ENCODE measurements at places on chromosomes 6 and 20.
A peak's percentile ranks its signal among the peaks of the same experiment; 100 is the strongest.

GRCh38 chr20:60281295-60281694 lies 323.1 kb downstream of the CDH26 start:
- DNase-seq, result no peak

DNA sequence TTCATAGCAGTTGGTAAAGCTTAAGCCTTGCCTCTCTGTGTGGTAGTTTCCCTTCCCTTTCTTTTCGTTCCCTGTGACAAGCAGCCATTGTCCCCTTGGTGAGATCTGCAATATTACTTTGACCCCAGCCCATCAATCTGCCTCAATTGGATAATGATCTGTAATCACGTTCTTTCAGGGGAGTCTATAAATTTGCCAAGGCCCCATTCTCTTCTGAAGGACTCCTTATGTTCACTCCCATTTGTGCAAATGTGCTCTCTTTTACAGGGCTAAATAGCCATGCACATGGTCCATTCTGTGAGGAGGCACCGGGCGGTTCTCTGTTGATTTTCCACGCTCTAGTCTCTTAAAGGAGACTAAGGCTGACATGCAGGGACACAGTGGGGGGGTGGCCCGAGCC lies 660.4 kb upstream of the SLC35B3 start:
- DNase-seq, result no peak

GRCh38 chr6:11011787-11012234 lies 32.3 kb downstream of the ELOVL2 start:
- DNase-seq, result no peak

- no peak for DNase-seq
These were observed 434.2 kb downstream of the BCKDHB start for GRCh38 chr6:80540700-80541099.

- peak; percentile 23 for DNase-seq
These were observed 504 bp downstream of the B4GALT5 start for GRCh38 chr20:49712996-49713752.

- no peak for DNase-seq
These were observed 7.7 kb upstream of the TMEM181 start for GRCh38 chr6:158552055-158552795.

- DNase-seq, result no peak
These were observed 31.0 kb downstream of the NPEPL1 start for GRCh38 chr20:58723628-58723984.

- no peak for DNase-seq
These were observed 62.1 kb upstream of the BHLHE23 start for GRCh38 chr20:63068711-63069367.

- no peak for DNase-seq
These were observed 94.0 kb downstream of the ADGRG6 start for GRCh38 chr6:142395768-142396231.

All from posterior cingulate gyrus (tissue), 11 donors.